Esophagus squamous epithelium (tissue), 5 donors: ENCODE measurements at places on chromosomes 7 and 10. TPM values are rescaled to one million over a fixed set of nuclear protein-coding genes. Genes with fewer than 3 reads are reported as not detected.

The SPDYE9 gene
- not detected for total RNA-seq

The SAMD8 gene
- total RNA-seq, result 26.1 TPM

The SPDYE2B gene
- not detected for total RNA-seq

The SPDYE1 gene
- total RNA-seq, result not detected

The CACNA2D1 gene
- total RNA-seq, result 3.8 TPM

The GIMAP8 gene
- 4.0 TPM for total RNA-seq

GRCh38 chr7:133001727-133002126, 80.2 kb downstream of the CHCHD3 start:
- no peak for DNase-seq

DNA sequence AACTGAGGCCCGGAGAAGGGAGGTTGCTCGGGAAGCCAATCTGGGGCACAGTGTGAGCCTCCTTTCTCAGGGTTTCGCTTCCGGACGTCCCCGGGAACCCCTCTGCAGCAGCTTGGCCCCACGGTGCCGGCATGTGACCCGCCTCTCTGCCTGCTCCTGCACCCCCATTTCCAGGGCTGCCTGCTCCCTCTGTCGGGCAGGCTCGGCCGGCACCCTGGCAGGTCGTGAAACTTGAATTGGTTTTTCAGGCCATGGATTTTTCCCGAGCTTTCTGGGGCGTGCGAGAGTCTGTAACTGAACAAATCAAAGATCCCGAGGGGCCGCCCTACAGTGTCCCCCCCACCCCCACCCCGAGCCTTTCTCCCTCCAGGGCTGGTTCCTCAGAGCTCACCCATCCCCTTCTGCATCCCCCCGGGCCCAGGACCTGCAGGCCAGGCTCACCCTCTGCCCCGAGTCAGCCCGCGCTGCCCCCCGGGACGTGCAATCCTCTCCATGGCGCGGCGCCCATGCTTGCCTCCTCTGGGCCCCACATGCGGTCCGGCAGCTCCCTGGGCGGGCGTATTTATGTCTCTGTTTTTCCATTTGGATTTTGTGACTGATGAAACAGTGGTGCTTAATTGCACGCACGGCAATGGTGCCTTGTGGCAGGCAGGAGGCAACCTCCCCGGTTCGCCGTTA, 58.1 kb downstream of the UNCX start:
- no peak for DNase-seq

GRCh38 chr7:140454657-140455015, 24.7 kb downstream of the MKRN1 start:
- no peak for DNase-seq

GRCh38 chr7:116145245-116145852, 65.0 kb upstream of the TES start:
- DNase-seq, result no peak

- DNase-seq, result no peak
Observed at GRCh38 chr7:2525658-2526630, 6.4 kb downstream of the LFNG start.

- DNase-seq, result no peak
Observed at GRCh38 chr7:553636-554111, 34.0 kb upstream of the PDGFA start.

GRCh38 chr7:84701524-84702306, 485.1 kb downstream of the SEMA3D start:
- DNase-seq, result no peak
